Femur (tissue), 1 donor: ENCODE measurements at places on chromosomes 16 and 17.

GRCh38 chr17:62179525-62180161 is 114.6 kb upstream of the MED13 start:
- no peak for DNase-seq

DNA sequence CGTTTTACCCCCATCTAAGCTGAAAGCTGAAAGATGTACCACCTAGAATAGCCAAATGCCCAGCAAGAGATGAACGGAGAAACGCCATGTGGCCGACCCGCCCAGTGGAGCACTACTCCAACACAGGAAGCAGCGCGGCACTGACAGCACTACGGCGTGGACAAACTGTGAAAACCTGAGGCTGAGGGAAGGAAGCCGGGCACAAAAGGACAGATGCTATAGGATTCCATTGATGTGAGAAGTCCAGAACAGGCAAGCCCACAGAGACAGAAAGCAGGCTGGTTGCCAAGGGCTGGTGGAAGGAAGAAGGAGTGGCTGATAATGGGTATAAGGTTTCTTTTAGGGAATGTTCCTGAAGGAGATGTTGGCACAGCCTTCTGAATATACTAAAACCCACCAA is 29.4 kb upstream of the SLC38A8 start:
- no peak for DNase-seq

DNA sequence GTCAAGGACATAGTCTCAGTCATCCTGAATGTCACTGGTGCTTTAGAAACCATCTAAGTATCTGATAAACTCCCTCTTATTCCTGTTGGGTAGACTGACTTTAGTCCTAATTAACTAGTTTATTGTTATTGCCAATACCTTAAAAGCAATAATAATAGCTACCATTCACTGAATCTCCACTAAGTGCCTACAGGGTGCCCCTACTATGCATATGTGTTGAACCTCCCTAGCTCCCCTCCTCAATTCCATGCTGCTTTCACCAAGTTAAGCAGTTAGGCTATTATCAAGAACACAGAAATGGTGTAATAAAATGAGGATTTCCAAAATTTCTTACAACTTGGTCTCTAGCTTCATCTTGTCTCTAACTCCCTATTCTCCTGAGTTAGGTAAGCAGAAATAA is 87.5 kb upstream of the MTMR4 start:
- DNase-seq, result no peak

DNA sequence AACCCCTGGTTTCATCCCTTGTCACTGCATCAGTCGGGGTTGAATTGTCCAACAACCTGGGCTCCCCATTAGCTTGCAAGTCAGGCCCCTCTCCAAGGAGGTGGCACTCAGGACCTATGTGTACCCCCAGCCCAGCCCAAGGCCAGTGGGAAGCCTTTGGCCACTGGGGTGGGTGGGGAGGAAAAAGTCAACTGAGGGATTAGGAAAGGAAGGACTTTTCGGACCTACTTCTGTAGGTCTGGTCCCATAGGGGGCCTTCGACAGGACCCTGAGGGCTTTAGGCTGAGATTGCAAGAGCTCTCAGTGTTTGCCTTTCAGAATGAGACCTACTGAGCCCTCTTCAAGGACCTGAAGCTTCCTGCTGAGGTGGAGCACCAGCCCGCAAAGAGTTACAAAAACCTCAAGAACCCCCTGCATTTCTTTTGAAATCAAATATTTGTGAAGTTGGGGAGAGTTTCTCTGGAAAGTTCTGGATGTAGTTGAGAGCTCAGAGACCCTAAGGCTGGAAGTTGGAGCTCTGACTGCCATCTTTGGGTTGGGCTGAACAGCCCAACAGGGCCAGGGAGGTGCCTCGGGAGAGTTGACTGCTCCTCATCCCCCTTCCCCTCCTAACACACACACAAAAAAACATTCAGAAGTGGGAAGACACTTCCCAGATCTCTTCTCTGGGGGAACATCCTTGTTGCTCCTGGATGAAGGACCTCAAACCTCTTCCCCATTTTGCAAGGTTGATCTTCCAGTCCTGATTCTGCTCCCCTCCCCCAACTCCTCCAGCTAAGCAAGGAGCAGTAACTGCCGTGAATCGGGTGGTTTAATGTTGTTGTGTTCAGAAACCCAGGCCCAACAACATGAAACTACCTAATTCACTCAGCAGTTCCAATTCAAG is 5.8 kb upstream of the HOXB9 start:
- DNase-seq, result peak; percentile 18

DNA sequence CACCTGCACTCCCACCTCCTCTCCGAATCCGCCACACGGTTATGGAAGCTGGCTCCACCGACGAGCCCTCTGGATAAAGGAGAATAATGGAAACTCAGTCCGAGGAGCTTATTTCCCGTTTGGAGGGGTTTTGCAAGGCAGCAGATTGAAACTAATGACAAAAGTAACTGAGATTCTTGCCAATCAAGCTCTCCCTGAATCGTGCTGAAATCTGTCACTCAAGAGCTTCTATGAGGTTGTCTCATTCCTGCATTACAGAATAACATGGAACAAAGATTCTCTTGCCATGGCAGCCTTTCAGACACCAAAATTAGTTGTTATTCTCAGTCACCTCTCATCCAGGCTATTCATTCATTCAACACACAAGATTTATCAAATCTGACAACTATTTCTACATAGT is 405.9 kb downstream of the SOX9 start:
- DNase-seq, result no peak

- DNase-seq, result no peak
Measured at GRCh38 chr17:47649972-47650524, 329 bp downstream of the KPNB1 start.
